LHCN-M2 (cell line): ENCODE measurements at places on chromosomes 2 and 18. TPM values are rescaled to one million over a fixed set of nuclear protein-coding genes. Genes with fewer than 3 reads are reported as not detected.

Gene B4GALT6
- total RNA-seq, result not detected in 2 replicates

Gene TNP1
- not detected in 2 replicates for total RNA-seq

Gene IL36RN
- total RNA-seq, result not detected in 2 replicates

- no peak for DNase-seq
Measured at GRCh38 chr2:7915302-7916091, 766.4 kb upstream of the ID2 start.

DNA sequence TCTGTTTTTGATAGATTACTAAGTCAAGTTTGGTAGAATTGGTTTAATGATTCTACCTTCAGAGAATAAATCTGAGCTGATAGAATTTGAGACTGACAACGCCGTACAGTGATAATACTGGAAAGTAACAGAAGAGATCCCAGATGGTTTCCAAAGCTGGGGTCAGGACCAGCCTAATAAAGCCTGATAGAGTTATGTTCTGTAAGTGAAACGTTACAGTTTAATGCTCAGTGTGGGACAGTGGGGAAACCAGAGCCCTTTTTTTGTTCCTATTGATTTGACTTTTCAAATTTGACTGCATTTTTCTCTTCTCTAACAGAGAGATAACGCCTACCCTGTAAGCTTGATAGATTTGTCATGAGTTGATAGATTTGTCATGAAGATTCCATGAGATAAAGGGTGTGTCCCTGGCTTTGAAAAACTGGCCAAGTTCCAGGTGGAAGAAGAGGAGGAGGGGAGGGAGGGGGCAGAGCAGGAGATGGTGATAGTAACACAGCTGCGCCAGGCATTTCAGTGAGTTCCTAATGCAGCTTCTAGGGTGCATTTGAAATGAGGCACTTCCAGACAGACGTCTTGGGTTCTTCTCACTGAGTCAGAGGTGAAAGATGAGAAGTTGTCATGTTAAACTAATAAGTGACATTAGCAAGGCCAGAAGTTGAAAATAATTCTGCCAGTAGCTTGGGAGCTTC is 65.1 kb downstream of the CERS6 start:
- peak; percentile 49 for DNase-seq

- DNase-seq, result no peak
Measured at GRCh38 chr18:65608471-65608870, 142.3 kb upstream of the CDH7 start.
